ENCODE measurements at places on chromosomes 2 and 18.

- DNase-seq = no peak
These were observed 50.5 kb downstream of the USP37 start for GRCh38 chr2:218517434-218518206.

- DNase-seq = no peak
These were observed 256.5 kb downstream of the MYCN start for GRCh38 chr2:16196687-16197503.

DNA sequence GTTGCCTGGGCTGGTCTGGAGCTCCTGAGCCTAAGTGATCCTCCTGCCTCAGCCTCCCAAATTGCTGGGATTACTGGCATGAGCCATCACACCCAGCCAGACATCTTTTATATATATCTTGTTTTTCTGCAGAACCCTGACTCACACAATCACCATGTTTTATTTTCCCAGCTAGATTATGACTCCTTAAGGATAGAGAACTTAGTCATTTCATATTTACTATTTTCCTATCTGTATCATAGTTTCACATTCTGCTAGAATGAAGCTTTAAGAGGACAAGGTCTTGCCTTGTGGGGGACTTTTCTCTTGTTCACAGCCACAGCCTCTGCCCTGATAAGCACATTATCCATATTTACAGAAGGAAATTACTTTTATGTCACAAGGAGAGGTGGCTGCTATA lies 73.9 kb downstream of the LBH start:
- no peak for DNase-seq

- DNase-seq = no peak
These were observed 263.5 kb downstream of the ZNF407 start for GRCh38 chr18:74861154-74861553.

GRCh38 chr2:51013079-51013932 lies 18.6 kb downstream of the NRXN1 start:
- DNase-seq = no peak

DNA sequence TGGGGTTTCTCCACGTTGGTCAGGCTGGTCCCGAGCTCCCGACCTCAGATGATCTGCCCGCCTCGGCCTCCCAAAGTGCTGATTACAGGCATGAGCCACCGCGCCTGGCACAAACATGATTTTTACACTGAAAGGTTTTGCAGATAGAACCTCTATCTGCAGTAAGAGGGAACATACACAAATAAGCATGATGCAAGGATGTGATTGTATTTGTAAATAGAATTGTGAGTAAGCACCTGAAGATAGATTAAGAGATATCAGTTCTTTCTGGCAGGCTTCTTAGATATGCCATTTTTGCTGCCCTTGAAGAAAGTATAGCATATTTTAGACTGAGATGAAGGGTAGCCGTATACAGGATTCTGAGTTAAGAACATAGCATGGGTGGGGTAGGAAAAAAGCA lies 3.6 kb downstream of the COMMD1 start:
- no peak for DNase-seq

DNA sequence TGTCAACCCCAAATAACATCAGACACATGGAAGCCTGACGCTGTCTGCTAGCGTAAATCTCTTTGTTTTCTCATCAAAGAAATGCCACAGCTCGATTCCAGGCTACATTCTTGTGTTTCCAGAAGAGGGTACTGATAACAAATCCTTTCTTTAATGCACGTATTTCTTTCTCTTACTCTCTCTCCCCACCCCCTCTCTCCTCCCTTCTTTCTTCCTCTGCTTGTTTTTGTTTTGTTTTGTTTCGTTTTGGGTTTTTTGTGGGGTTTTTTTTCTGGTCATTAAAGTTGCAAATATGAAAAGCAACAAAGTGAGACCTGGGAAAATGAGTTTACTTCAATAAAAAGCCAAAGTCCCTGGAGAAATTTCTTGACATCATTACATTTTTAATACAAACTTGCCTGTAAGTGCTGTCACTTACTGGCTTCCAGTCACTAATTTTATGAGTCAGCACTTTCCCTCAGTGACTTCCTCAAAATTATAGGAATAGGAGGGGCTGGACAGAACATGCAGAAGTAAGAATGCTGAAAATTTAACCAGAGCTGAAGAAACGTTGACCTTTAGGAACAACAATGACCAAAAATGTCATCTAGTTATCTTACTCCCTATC lies 106.7 kb upstream of the NABP1 start:
- DNase-seq = no peak

- DNase-seq = no peak
These were observed 95.4 kb downstream of the PMS1 start for GRCh38 chr2:189879716-189880081.

DNA sequence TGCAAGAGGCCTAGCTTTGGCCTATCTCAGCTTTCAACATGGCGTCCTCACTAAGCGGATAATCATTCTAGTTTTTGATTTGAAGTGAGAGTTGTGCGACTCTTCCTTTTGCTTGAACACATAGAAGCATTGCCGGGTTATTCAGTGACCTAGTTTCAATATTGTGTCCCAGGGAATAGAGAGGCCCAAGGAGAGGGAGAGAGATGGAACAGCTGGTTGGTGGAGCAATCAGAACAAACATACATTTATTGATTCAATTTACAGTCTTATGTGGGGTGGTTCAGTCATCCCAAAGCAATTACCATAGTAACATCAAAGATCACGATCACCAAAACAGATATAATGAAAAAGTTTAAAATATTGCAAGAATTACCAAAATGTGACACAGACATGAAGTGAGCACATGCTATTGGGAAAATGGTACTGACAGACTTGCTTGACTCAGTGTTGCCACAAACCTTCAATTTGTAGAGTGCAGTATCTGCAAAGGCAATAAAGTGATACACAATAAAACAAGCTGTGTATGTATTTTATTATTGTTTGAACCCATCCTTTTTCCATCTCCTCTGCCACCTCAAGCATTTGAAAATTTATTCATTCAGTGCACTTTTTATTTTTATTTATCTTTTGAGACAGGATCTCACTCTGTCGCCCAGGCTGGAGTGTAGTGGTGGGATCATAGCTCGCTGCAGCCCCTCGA lies 30.2 kb downstream of the COPS7B start:
- DNase-seq = no peak

DNA sequence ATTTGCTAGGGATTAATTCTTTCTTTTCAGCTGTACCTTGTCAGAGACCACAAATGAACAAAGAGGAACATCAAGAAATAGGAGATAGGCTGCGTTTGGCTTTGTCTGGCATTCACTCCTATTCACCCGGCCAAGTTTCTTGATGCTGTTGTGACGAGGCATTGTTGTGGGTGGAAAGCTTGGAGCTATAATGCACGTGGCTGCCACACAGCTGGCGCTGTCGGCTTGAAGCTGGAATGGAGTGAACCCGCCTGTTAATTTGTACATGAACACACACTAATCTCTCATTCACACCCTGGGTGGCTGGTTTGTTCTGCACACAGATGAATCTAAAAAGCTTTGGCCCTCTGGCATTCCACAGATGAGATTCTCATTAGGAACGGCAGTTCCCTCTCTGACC lies 274.9 kb upstream of the GYPC start:
- no peak for DNase-seq

DNA sequence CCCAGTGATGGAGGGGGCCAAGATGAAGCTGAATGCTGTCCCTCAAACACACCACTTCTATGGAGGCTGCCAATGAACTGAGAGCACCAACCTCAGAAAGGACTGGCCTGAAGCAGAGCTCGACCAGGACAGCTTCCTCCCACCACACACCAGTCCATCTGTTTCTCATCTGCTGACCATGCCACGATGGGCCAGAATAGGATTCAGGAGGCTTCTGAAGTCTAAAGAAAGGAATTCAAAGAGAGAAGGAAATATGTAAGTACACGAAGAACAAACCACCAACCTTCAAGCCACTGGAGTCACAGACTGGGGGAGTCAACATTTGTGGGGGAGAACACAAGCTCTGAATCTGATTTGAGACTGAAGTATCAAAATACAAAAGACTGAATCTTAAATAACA lies 157.6 kb upstream of the CCDC68 start:
- DNase-seq = no peak

- DNase-seq = no peak
These were observed 690.0 kb downstream of the SATB2 start for GRCh38 chr2:198767694-198768093.

DNA sequence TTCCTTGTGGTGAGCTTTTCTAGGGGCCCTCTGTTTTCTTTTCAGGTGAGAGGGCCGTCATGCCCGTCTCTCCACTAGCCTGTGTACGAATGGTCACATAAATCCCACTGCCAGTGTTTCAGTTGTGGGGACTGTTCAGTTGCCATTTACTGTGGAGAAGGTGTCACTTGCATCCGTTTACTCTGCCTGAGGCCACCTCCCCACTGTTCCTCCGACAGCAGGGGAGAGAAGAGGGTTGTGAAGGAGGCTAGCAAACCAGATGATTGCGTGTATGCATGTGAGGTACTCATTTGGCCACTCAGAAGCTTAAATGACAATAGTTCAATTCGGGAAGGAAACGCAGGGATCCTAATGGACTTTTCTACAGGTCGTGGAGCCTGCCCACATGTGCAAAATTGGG lies 3.3 kb downstream of the MTCL1 start:
- no peak for DNase-seq

DNA sequence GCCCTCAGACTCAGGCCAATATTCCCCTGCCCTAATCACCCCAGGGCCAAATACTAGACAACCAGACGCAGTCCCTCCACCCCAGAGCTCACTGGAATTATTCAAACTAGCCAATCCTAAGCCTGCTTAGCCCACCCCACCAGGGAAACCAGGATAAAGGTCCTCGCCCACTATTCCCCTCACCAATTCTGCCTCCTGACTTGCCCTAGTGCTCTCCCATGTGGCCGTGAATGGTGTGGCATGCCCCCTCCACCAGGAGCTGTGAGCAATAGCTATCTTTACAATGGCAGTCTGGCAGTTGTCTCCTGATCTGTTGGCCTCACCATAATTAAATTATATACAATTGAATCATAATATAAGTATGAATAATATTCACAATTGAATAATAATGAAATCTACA lies 42.3 kb downstream of the FAM124B start:
- DNase-seq = no peak

GRCh38 chr2:224142397-224143312 lies 103.6 kb upstream of the SERPINE2 start:
- no peak for DNase-seq

GRCh38 chr18:23136326-23137096 lies 1.2 kb downstream of the CABLES1 start:
- no peak for DNase-seq

DNA sequence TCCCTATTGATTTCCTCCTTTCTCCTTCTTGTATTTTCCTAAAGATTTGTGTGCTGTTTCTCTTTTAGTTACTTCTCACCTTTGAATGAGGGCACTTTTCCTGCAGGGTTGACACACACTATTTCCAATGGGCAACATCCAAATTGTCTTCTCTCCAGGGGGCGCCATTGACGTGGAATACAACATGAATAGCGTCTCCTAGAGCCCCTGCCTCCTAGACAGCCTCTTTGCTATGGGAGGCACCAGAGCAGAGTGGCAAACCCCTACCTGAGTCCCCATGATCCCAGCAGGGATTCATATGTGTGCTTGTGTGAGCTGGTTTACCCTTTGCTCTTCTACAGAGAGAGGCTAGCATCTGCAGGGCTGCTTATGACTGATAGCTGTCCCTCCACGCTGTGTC lies 61.3 kb upstream of the ITSN2 start:
- DNase-seq = peak; percentile 27

DNA sequence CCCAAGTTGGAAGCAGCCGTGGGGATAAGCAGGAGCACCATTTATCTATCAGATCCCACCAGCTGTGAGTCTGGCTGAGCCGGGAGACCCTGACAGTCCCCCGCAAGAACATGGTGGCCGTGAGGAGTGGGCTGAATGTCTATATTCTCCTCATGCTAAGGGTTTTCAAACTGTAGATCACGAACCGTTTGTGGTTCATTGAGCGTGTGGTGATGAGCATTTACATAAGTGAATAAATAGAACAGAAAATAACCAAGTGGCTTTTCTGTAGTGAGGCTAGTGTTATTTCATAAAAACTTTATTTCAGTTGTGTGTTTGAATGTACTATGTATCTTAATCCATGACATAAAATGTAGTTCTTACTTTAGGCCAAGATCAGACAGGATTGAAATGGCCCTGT lies 190.2 kb upstream of the APCDD1 start:
- DNase-seq = no peak

DNA sequence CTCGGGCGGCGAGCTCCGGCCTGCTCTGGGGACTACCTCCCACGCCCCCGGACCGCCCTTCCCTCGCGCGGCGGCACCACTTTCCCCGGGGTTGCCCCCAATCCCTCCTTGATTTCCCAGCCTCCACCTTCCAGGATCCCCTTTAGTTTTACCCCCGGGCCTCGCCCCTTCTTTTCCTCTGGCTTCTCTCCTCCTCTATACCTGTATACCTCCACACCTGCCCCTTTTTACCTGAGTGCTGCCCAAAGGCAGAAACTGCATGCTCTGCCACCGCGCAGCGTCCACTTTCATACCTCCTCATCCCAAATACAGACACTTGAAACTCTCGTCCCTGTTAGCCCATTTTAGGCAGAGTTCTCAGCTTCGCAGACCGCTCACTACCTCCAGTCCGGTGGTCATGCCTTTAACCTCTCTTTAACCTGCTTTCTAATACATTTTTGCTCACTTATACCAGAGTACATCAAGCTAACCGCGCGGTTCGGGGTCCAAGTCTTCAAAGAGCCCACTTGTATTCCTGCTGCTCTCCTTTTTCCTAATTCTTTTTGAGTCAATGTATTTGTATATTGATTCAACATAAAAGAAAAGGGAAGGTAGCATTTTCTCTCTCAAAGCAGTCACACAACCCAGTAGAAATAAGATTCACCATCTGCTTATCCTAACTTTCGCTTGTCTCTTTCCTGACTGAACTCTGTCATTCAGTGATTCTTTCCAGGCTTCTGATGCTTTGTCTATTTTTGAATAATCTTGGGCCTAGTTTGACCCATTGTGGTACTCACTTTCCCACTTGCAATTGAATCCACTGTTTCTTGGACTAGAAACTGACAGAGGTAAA lies 901 bp downstream of the SPOPL start:
- no peak for DNase-seq

DNA sequence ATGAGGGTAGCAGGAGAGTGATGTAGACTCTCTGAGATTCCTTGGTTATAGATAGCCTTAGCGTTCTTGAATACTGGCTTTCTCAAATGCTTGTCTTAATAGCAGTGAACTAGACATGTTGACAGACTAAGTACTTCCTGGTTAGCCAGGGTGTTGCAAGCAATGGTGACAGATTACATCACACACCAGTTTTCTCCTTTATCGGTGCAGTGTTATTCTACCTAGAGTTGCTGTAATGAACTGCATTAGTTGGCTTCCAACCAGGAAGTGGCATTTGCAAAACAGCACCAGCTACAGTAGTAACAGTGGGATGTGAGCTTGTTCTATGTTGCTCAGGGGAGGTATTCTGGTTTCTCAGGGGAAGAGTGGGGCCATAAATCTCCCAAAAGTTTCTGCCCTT lies 582.2 kb upstream of the DDX18 start:
- DNase-seq = no peak

- DNase-seq = no peak
These were observed 173.0 kb downstream of the CTIF start for GRCh38 chr18:48711651-48712486.

GRCh38 chr2:161658259-161658658 lies 34.0 kb downstream of the SLC4A10 start:
- no peak for DNase-seq
